IPS-NIHi11 (cell line): ENCODE measurements at places on chromosomes 12 and 14.

DNA sequence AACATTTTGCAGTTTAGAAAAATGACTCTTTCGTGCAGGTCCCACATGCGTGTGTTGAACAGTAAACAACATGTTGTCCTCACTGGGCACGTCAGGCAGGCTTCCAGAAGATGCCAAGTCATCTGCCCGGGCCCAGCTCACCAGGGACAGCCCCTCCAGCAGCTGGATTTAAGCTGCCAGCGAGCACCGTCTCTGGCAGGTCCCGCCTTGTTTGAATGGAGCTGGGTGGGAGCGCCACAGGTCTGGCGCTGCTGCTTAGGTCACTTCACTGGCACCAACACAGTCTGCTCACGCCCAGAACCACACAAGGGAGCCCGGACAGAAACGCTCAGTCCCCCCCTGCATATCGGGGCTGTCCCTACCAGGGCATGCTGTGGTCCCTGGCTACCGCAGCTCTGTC lies 33.1 kb upstream of the MMP17 start:
- no peak for DNase-seq

DNA sequence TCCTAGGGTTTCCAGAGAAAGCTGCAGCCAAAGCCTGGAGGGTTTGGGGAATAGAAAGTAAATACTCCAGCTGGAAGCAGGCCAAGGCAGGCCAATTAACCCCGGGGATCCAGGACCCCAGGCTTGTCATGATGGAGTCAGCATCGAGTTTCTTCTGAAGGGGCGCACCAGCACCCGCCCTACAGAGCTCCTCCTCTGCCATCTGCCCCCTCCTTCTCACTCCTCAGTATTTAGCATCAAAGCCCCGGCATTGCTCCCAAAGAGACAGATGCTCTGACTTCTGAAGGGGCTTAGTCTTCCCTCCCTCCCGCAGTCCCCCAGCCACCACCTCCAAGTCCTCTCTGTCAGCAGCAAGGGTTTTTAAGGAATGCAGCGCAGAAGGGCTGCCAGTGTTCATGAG lies 285.1 kb upstream of the NOS1 start:
- no peak for DNase-seq

DNA sequence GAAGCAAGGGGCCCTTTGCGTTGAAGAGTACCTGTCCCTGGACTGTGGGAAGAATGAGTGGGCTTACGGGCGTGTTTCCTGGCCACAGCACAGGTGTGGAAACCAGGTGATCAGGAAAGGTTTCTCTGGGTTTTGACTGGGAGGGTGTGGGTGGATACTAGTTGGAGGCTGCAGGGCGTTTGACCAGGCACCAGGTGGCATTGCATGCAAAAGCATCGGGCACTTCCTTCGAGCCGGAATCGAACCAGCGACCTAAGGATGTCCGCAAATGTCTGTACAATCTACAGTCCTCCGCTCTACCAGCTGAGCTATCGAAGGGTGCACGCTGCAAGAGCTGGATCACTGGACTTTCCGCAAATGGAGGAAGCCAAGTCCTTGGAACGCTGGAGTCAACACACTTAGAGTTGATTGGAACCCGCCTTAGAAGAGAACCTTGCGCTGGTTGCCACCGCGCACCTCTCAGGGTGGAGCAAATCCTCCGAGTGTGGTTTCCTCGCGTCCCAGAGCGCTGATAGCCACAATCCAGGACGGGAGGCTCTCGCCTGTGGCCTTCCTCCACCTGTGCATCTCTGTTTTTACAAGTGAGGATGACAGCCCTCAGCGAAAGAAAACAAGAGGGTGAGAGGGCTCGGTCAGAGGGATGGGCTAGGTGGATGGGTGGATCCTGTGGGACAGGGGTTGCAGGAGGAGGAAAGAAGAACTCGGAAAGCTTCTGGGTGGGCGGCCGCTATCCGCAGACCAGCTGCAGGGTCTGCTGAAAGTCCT lies 21.2 kb upstream of the RNASE4 start:
- peak; percentile 59 for DNase-seq

DNA sequence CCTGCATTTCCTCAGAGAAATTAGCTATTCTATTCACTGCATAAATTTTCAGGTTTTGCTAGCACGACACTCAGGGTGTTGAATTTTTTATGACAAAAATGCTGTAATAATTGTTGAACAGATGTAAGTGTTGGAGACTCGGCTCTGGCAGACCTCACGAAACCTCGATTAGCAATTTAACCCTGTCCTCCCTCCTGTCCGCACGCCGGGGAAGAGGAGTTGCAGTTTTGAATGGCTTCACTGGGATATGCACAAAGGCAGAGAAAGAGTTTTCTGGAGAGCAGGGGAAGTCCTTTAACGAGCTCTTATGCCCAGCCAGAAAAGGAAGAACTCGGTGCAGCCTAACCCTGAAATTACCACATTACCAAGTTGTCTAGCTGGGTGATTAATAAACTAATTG lies 661.1 kb downstream of the VRK1 start:
- peak; percentile 17 for DNase-seq

DNA sequence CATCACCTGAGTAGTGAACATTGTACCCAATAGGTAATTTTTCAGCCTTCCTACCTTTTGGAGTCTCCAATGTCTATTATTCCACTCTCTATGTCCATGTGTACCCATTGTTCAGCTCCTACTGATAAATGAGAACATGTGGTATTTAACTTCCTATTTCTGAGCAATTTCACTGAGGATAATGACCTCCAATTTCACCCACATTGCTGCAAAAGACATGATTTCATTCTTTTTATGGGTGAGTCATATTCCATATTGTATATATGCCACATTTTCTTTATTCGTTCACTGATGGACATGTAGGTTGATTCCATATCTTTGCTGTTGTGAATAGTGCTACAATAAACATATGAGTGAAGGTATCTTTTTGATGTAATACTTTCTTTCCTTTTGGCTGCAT lies 16.4 kb upstream of the BTG1 start:
- DNase-seq = no peak

DNA sequence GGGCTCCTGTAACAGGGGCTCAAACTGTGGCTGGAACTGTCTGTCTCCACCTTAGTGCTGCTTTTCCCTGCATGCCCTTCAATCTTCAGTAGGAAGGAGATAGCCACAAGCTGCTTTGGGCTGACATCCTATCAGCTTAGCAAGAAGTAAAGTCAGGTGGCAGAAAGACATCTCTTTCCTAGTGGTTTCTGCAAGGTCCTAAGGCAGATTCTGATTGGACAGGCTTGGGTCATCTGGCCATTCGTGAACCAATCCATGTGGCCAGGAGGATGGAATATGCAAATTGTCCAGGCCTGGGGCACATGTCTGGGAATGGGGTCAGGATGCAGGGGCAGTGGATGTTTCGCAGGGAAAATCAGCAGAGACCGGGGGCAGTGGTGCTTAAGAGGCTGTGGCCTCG lies 5.2 kb downstream of the RITA1 start:
- peak; percentile 73 for DNase-seq

GRCh38 chr12:6226002-6226678 lies 25.9 kb downstream of the CD9 start:
- no peak for DNase-seq

DNA sequence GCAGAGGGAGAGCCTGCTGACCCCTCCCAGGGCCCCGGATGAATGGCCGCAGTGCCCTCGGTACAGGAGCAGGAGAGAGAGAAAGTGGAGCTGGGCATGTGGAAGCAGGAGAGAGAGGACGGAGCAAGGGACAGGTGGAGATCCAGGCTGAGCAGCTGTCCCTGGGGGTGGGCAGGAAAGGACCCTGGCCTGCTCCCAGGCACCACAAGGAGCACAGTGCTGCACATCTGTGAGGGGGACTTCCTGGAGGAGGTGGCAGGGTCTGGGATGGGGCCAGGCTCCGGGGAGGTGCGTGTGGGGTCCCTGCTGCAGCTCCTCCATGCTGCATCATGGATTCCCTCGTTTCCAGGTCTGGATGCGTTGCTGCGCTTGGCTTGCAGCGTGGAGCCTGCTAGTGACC lies 13.0 kb upstream of the DLK1 start:
- no peak for DNase-seq

- DNase-seq = peak; percentile 91
Observed at GRCh38 chr14:100587086-100587762, at the start of gene BEGAIN. Gene BEGAIN, minus strand, starts transcription at chr14:100587417. Its CDS starts 127 bp downstream, at chr14:100587290.

DNA sequence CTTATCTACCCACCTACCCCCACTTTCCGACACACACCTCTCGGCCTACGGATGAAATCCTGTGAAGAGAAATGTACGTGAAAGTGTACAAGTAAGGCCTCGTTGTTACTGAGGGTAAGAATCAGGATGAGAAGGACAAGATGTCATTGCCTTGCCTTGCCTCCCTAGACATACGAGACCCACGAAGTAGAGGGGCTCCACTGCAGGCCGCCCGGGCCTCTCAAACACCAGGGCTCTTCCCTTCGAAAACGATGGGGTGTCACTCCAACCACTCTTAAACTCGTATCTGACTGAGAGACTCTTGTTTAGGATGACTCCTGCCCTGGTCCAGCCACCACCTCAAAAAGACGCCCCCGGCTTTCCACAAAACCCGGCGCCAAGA lies 498 bp downstream of the RACGAP1 start:
- DNase-seq = no peak

GRCh38 chr12:5099591-5099990 lies 55.9 kb downstream of the KCNA5 start:
- no peak for DNase-seq

DNA sequence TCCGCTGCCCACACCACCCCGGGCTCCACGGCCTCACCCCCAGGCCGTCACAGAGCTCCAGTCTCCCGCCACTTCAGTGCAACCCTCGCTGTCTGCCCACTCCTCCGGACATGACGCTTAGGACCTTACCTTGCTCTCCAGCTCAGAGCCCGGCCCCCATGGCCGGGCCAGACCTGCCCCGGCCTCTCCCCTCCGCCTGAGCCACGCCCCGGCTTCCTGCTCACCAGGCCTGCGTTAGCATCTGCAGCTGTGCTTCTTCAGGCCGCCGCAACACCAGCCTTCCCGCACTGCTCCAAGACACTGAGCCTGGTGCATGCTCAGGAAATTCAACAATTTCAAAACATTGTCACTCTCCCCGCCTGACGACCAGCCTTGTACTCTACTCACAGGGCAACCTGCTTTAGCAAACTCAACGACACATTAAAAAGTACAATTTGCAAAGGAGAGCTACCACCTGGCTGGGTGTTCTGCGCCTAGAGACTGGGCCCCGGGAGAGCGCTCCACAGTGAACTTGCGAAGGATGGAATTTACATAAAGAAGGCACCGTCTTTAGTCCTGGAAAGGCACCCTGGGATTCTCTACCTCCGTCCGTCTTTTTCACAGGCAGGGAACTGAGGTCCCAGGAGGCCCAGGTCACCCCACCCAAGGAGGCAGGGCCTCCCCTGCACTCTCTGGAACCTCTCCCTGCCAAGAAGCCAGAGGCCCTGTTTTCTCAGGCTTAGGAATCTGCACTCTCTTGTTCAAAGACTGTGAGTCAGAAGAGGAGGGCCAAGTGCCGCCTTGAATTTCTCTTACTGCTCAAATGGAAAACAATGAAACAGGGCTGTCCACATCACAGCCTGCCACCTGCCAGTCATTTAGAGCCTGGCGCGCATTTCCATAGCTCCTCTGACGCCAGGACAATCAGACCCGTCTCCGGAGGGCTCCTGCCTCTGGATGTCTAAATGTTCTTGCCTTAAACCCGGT lies 51.3 kb downstream of the STX2 start:
- peak; percentile 73 for DNase-seq

GRCh38 chr12:46675736-46676135 lies 150.1 kb downstream of the SLC38A4 start:
- peak; percentile 41 for DNase-seq
